Activated naive CD4-positive, alpha-beta T cell treated with anti-CD3 and anti-CD28 coated beads, Interleukin-2, amount 50 U/mL, for 16 hours (primary cell): ENCODE measurements at places on chromosomes 4 and X.

DNA sequence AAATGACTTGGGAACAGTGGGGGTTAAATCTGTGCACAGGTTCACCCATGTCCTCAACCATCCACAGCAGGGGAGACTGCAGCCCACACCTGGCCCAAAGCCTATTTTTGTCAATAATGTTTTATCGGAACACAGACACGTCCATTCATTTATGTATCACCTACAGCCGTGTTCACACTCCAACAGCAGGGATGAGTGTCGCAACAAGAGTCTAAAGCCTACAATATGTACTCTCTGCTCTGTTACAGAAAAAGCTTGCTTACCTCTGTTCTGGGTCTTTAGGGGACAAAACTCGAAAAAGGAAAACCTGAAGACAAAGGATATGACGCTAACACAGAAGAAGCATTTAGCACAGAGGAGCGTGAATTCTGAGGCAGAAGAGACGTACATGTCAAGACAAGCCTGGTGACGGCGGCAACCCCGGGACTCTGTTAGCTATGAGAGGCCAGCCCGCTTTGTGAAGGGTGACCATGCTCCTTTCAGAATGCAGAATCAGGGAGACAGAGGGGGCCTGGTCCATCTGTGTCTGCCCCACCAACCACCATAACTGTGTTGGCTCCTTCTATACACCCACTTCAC, 45.5 kb downstream of the AFAP1 start:
- DNase-seq: no peak

- no peak for DNase-seq
Measured at GRCh38 chr4:4492161-4492847, 49.5 kb downstream of the STX18 start.

DNA sequence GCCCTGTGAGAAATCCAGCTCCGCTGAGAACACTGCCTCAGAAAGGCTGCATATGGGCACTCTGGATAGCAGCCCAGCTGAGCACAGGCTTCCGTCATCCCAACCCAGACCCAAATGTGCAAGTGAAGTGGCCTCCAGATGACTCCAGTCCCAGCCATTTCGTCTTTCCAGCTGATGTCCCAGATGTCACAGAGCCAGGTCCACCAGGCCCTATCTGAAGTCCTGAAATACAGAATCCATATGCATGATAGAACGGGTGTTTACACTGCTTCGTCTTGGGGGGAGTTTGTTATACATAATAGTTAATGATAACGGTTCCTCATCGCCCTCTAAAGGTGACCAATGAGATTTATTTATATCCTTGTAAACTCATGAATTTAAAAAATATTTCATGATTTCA, 72.6 kb upstream of the TRIM2 start:
- DNase-seq: no peak

GRCh38 chr4:55979562-55979961, 30.8 kb downstream of the CEP135 start:
- DNase-seq: no peak

DNA sequence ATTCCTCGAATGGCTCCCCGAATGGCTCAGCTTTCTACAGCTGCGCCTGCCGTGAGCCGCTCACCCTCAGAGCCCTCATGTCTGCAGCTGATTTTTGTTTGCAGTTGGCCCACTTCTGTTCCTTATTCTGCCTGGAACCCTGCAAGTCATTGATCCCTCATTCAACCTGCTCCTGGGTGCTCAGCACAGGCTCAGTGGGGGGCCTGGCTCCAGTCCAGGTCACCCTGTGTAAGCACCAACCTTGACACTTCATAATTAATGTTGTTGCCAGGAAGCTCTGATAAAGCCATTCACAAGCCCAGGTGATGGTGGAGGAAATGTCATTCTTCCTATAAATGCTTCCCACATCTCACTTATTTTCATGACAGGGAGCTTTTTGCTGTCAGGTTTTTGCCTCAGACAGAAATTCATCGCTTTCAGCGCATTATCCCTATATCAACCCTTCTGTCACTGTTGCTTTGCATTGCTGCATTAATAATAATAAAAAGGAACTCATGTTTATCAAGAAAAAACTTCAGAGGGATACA, 85.7 kb downstream of the F11 start:
- no peak for DNase-seq

DNA sequence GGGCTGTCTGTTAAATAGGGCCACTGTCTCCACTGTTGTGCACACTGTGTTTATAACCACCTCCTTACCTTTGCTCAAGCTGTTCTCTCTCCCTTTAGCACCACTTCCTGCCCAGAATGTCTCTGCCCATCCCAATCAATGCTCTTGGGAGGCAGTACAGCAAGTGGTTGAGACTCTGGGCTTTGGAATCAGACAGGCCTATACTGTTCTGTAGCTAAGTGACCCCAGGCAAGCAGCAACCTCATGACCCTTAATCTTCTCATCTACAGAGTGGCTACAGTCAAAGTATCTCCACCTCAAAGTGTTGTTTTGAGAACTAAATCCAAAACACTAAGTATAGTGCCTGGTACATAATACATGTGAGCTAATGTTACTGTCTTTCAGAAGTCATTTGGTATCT, 3.8 kb upstream of the TXK start:
- no peak for DNase-seq

DNA sequence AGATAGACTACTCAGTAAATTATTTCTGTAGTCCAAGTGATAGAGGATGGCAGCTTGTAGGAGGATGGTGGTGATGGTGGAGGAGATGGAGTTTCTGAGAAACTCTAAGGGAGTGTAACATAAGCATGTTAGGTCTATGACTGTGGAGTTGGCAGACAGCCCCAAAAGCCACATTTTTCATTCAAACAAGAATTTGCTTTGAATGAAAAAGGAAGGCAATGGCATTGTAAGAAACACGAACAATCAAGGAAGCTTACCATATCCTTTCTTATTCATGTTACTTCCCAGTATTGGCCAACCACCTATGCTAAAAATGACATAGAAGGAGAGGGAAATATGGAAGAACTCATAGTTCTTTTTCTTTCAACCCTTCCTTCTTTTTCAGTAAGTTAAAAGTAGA, 18.7 kb upstream of the SEC24B start:
- no peak for DNase-seq

GRCh38 chr4:108527723-108528122, 92.7 kb upstream of the RPL34 start:
- no peak for DNase-seq

DNA sequence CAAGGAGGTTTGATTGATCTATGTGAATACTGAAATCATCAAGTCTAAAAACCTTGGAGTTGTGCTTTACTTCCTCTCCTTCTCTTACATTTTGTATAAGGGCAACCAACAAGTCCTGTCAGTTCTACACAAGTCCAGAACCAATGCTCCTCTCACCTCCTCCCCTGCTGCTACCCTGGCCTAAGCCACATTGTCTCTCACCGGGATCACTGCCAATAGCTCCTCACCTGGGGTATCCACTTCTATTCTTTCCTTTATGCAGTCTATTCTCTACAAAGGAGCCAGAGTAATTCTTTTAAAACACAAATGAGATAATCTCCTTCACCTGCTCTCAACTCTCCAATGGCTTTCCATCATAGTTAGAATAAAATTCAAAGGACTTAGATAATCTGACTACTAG, 13.3 kb upstream of the ARHGEF6 start:
- no peak for DNase-seq

GRCh38 chr4:21952549-21952948, 4.0 kb upstream of the KCNIP4 start:
- no peak for DNase-seq

DNA sequence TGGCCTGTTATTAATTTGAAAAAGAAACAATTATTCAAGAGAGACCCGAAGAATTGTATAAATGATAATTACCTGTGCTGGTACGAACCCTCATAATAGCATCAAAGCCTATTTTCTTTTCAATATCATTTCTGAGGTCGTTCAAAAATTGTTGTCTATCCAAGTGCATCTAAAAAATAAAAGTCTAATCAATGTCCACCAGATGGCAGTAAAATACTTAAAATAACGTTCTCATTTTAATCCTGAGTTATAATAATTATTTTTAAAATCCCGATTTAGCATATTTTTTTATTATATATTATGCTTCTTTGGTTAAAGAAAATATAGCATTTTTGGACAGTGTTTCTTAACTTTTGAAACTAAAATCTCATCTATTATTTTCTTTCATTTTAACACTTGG, 55.7 kb downstream of the METTL14 start:
- DNase-seq: no peak

DNA sequence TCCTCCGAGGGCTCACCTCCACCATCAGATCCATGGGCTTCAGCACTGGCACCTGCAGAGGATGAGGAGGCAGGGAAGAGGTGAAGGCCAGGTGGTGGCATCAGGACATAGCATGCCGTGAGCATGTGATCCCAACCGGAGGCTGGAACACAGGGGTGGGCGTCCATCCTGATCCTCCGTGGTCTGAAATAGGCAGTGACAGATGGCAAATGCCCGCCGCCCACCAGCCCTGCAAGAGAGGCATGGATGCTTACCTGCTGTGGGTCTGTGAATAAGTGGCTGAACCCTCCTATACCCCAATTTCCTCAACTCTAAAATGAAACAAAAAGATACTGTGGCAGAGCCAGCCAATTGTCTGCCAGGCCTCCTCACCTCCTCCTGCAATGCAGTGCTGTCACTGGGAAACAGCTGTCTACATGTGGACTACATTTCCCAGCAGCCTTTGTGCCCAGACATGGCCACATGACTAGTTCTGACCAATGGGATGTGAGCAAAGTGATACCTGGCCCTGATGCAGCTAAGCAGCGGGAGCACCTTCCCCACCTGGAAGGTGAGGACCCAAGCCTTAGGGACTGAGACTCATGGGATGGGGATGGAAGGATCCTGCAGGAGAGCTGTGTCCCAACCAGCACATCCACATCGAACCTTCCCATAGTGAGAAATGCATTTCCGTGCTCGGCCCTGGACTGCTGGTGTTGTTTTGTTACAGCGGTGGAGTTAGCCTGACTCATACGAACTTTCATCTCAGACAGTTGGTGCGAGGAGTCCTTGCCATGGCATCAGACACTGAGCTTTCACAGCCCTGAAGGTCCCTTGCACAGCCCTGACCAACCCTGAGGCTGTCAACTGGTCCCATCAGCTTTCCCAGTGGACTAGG, 99.5 kb downstream of the PPP2R2C start:
- no peak for DNase-seq

DNA sequence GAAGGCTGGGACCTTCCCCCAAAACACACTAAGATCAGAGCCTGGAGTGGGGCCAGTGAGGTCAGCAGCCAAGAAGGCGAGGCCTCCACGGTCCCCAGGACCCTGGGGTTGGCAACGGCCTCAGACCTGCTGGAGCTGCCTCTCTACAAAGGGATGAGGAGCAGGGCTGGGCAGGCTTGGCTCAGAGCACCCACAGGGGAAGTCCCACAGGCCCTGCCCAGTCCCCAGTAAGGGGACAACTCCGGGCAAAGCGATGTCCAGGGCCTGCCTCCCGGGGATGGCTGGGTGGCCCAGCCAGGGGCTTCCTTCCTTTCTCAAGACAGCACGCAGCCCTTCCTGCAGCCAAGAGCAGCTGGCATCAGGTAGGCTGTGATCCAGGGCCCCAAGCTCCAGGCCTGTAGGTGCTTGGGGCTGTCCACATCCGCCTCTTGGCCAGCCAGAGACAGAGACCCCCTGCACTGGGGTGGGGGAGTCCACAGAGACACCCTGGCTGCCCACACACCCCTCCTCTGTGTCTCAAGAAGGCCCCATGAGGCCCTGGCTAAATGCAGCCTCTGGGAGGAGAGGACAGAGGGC, 5.7 kb downstream of the MXD4 start:
- no peak for DNase-seq

DNA sequence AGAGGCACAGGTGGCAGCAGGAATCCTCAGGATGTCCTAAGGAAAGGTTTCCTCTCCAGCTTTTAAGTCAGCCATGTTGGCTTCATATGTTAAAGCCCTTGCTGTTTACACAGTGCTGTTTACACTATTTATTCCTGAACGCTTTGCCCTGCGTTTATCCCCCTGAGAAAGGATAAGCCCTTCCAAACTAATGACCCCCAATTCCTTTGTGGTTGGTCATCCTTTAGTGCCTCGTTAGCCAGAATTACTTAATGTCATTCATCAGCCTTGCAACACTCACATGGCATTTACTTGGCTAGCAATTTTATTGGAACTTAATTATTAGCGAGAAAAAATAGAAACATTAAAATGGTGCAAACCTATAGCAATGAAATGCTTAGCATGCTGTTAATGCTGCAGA, 23.8 kb downstream of the VCX2 start:
- no peak for DNase-seq

DNA sequence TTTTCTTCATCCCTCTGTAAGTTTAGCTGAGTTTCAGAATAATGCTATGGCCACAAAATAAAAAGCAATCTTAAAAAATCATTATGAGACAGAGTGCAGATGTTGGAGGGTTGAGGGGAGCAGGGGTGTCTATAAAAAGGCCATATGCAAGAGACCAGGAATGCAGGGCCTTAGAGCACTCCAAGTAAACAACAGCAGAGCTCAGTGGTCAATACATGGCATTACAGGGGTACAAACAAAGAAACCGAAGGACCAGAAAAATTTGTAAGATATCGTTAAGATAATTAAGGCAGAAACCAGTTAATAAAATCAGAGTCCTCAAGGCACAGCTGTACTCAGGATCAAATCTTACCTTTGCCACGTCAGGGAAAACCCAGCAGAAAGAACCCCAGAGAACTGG, 28.4 kb upstream of the NDST3 start:
- DNase-seq: no peak

- DNase-seq: no peak
Measured at GRCh38 chr4:88752754-88753153, 55.1 kb upstream of the NAP1L5 start.

DNA sequence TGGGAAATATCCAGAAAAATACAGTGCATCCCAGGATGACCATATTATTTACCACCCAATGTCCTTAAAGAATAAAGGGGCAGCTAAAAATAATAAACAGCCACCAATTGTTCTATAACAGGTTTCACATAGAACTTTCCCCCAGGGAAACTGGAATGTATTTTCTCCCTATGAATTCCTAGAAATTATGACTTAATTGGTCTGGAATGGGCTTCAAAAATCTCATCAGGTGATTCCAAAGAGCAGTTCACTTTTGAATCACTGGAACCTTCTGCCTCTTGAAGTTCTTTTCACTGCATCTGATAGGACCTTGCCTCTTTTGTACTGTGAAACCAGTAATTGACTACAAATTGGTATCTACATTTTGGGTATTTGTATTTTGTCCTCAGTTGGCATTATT, 119.3 kb downstream of the ZNF330 start:
- no peak for DNase-seq

DNA sequence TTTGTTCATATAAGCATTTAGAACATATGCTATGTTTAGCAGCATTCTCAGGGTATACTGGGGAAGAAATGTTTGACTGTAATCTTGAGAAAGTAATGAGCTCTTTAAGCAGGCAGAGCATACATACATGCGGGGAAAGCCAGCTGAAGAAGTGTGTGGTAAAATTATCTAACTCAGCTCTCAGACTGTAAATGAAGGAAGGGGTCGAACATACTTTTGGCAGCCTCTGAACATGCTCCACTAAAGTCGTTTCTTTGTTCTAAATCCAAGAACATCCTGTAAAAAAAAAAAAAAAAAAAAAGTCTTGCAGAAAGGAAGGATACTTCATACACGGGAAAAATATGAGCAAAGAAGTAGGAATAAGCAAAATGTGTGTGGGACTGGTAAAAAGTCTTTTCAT, 224.8 kb downstream of the GRID2 start:
- no peak for DNase-seq

- DNase-seq: no peak
Measured at GRCh38 chr4:66555301-66555700, 885.0 kb upstream of the EPHA5 start.

- no peak for DNase-seq
Measured at GRCh38 chr4:182855312-182855711, 61.9 kb downstream of the DCTD start.
